Jurkat, Clone E6-1 (cell line): ENCODE measurements at places on chromosomes 5 and 9.

DNA sequence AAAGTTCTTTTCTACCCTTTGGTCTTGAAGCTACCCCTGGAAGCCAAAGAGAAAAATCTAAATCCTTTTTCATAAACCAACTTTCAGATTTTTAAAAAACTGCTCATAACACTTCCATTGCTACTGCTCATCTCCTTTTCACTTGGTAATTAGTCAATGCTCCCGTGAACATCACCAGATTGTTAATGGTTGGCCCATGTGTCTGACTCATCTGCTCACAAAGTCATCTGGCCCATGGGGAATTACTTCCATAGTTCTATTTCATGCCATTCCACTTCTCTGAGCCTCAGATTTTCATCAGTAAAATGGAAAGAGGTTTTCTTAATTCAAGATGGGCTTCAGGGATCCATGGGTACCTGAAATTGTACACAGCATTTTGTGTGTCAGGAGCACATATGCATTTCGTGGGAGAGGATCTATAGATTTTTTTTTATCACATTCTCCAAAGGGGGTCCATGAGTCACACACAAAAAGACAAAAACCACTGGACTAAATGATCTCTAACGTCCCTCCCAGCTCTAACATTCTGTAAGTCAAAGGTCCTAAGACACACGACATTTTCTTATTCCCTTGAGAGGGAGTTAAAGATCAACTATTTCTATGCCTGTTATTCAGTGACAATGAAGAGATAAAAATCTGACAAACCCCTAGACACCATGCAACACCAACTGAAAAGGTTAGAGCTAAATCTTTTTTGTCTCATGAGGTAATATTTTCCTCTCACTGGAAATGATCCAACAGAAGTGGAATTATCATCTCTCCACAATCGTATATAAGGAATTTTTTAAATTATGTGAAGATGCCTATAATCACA is 75.4 kb downstream of the TEX10 start:
- no peak for DNase-seq

DNA sequence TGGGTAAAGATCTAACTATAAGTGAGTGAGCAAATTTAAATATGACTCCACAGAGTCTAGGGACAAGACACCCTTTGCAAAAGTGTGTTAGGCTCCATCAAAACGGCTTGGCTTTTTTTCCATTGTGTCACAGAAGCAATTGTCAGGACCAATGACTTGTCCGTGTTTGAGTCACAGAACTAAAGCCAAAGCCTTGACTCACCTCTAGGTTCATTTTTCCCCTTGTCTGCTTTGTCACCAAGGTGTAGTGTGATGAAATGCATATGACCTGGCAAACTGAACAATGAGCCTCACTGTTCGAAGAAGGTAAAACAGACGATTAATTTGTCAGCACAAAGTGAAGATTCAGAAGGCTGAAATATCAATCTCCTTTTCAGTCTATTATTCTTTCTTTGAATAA is 331.0 kb downstream of the GLIS3 start:
- no peak for DNase-seq

- DNase-seq, result no peak
Observed at GRCh38 chr5:20023686-20024180, 35.7 kb upstream of the CDH18 start.

- DNase-seq, result peak; percentile 38
Observed at GRCh38 chr5:82793808-82794419, 283.3 kb downstream of the TMEM167A start.

- peak; percentile 28 for DNase-seq
Observed at GRCh38 chr5:116374434-116374852, 200.2 kb downstream of the SEMA6A start.

- no peak for DNase-seq
Observed at GRCh38 chr9:105296877-105297287, 52.4 kb downstream of the SLC44A1 start.

DNA sequence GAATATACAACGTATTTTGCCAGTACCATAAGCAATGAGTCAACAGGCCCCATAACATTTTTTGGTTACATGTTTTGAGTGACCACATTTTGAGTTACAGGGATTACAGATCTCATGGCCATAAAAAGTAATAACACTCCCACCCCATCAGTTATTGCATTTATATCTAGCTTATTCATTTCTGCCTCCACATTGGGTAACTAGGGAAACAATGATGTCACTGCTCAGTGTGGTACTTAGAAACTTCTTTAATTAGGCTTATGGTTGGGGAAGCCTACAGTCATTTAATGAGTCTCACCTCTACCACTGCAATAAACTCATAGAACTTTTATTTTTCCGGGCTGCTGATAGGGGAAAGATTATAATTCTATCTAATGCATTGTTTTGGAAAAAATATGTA is 39.9 kb upstream of the SMIM15 start:
- no peak for DNase-seq

DNA sequence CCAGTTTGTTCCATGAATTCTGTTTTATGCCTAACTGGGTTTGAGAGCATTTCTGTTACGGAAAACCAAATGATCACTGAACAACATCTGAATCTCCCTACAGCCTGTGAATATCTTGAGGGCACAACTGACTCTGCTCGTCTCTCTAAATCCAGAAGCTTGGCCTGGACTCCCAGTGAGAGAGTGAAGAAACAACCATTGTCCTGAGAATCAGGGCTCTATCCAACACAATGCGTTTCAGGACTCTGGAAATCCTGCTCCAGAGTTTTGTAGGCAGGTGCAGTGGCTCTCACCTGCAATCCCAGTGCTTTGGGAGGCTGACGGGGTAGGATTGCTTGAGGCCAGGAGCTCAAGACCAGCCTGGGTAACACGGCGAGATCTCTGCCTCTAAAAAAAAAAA is 7.8 kb upstream of the MVB12B start:
- no peak for DNase-seq

GRCh38 chr5:53110156-53110555 is 599 bp upstream of the MOCS2 start:
- DNase-seq, result no peak

DNA sequence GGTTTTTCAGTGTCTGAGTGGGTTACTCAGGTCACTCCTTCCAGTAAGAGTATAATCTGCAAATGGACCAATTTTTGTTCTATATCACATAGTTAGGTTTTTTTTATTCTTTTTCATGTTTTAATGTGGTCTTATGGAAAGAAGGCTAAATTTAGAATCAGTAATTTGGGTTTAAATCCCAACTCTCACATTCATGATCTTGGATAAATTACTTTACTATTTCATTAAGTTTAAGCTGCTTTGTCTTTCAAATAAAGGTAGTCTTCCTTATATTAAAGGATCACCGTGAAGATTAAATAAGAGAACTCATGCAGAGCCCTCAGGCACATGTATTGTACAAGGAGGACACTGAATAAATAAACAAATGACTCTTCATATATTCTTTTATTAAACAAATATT is 234.7 kb downstream of the SGCD start:
- DNase-seq, result no peak

DNA sequence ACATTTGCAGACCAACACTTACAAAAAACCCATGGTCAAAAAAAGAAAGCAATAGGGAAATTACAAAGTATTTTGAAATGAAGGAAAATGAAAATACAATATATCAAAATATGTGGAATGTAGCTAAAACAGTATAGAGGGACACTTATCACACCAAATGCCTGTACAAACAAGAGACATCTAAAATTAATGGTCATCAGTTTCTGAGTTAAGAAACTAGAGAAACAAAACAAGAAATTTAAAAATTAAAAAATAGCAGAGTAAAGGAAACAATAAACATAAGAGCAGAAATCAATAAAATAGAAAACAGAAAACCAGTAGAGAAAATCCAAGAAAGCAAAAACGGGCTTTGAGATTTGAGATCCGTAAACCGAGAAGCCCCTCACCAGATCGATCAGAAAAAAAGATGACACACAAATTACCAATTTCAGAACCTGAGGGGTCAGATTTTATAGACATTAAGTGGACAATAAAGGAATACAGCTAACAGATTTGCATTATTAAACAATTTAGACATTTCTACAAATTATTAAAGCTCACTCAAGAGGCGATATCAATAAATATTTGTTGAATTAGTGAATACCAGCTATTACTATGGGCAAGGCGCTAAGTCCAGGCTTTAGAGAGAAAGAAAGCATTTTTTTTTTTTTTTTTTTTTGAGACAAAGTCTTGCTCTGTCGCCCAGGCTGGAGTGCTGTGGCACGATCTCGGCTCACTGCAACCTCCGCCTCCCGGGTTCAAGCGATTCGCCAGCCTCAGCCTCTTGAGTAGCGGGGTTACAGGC is 1.0 kb upstream of the TENT2 start:
- no peak for DNase-seq

DNA sequence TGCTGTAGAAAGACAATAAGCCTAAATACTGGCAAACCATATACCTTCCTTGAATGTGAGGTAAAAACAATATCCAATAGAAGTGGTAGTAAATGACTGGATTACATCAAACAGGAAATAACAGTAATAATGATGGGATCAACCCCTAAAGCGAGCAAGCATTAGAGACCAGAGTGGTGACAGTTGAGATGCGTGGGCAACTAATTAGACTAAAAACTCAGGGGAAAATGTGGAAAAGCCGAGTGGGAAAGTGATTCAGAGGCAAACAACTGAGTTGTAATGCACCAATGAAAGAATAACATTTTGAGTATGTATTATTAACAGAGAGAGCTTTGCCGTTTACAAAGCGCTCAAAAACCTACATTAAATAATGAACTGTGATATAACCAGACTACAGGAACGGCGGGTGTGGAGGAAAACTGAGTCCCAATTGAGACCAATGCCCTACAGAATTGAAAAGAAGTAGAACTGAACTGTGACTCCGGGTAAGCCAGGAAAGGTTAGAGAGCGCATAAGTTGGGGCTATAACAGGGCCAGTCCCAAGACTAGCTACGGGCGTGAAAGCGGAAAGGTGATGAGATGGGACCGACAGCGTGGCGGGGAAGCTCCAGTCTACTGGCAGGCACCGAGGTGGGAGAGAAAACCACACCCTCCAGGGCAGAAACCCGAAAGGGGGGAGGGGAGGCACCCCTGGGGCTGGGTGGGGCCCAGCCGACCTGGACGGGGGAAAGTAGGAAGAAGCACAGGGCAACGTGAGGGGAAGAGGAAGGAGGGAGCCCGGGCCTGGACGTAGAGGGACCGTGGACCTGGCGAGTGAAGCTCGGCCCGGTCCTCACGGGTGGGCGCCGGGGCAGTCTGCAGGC is 592 bp downstream of the UBAP2 start:
- peak; percentile 48 for DNase-seq

DNA sequence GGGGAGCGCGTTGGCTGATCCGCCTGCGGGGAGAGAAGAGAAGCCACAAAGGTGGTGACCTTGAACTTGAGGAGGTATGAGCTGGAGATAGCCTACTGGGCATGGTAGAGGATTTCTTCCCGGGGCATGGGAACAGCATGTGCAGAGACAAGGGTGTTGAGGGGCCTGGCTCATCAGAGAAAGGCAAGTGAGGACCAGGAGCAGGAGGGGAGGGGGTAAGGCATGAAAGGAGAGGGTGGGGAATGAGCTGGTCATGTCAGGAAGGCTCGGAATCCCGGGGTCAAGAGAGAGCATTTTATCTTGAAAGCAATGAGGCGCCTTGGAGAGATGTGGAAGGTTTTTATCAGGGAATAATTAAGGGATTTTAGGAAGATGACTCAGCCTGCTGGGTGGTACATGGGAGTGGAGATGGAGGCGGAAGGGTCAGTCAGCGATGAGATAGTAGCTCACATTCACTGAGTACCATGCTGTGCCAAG is 121.1 kb downstream of the LHX2 start:
- no peak for DNase-seq

DNA sequence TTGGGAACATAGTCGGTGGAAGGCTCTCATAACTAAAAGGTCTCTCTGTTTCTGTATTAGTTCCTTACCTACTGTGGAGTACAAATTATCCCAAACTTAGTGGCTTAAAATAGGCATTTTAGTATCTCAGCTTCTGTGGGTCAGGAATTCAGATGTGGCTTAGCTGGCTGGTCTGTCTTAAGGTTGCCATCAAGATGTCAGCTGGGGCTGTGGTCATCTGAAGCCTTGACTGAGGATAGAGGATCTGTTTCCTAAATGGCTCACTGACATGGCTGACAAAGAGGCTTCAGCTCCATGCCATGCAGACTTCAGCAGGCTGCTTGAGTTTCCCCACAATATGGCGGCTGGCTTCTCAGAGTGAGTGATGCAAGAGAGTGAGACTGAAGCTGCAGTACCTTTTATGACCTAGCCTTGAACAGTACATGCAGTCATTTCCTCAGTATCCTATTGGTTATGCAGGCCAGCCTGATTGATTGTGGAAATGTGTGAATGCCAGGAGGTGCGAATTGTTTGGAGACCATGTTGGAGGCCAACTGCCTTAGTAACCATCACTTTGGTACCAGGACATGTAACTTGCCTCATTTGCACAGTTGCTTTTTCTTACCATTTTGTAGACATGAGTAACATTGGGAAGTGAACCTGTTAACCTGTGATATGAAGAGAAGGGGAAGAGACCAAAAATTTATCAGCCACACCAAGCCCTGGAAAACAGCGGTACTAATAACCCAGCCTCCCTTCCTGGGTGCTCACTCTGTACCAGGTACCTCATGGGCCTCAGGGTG is 152.8 kb upstream of the IER5L start:
- DNase-seq, result no peak

GRCh38 chr5:157539503-157540022 is 36.0 kb downstream of the ADAM19 start:
- no peak for DNase-seq

DNA sequence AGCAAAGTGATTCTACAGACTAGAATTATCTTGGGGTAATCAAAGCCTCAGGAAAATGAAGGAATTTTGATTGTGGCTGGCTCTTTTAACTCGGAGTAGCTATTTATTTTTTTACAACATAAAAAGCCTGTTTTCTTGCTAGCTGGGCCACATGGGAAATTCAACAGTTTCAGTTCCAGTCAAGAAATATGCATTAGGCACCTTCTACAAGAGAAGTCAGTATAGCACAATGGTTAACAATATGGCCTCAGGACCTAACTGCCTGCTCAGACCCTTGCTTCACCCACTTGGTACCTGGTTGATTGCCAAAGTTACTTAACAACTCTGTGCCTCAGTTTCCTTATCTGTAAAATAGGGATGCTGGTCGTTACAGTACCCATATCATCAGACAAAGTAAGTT is 586.2 kb downstream of the ZNF608 start:
- DNase-seq, result no peak

DNA sequence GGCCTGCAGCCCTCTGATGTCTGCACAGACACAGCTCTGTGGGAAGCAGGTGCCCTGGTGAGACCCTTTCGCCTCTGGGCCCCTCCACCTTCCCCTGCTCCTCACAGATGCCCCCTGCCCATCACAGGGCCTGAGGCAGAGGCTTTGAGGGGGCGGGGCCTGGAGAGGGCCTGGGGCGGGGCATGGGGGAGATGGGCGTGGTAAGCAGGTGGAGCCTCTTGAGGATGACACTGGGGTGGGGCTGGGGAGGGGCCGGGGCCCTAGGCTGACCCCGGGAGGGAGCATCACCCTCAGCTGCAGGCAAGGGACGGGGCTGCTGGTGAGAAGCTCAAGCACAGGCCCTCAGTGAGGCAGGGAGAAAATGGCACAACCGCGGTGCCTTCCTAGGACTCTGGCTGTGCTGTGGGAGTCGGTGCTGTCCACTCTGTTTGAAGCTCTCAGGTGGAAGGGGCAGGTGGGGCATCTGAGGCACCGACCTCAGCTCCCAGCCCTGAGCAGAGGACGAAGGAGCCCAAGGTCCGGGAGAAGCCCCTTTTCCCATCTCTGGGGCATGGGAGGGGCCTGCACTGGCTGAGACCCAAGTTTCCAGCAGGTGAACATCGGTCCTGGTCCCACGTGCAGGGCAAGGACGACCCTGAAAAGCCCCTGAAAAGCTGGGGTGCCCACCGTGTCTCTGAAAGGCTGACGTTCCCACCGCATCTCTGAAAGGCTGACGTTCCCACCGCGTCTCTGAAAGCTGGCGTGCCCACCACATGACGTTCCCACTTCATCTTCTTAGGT is 17.5 kb upstream of the SLC9A3 start:
- no peak for DNase-seq

GRCh38 chr5:139601429-139601828 is 40.3 kb downstream of the UBE2D2 start:
- DNase-seq, result no peak
